PC-9 (cell line): ENCODE measurements at places on chromosomes 11 and 22. TPM values are rescaled to one million over a fixed set of nuclear protein-coding genes. Genes with fewer than 3 reads are reported as not detected.

Gene MMP27
- not detected in 2 replicates for total RNA-seq

- H3K36me3 ChIP-seq = no peaks in the 10 kb centered on the region
- H3K27ac ChIP-seq = no peak overlapping the region
- no peaks in the 10 kb centered on the region for H3K4me1 ChIP-seq
- DNase-seq = no peak
Measured at GRCh38 chr11:116065191-116065895, 561.1 kb upstream of the CADM1 start.

DNA sequence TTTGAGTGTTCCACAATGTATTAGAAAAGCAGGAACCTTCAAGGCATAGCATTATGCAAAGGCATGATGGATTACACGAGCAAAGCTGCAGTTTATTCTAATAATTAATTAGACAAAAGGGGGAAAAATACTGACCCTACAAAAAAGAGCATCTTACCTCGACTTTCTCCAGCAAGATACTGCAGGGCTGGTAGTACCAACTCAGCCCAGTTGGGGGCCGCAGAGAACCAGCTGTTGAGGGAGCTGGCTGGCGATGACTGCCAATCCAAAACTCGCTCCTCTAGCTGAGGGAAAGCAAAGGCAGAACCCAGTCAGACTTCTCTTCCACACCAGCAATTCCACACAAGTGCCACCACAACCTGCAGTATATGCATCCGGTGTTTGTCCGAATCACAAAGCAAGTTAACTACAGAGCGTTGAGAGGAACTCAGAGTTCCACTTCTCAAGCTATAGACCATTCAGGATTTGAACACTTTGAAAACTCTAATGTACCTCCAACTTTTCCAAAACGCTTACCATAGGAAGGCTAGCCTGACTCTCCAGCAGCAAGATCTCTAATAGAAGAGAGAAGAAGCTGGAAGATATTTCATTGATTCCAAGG lies 13.7 kb downstream of the NFRKB start:
- no peak overlapping the region for H3K4me3 ChIP-seq
- H3K36me3 ChIP-seq = peaks cover 64% of the 10 kb centered on the region
- no peaks in the 10 kb centered on the region for H3K27me3 ChIP-seq
- peak; percentile 38 for DNase-seq
- no peak overlapping the region for H3K27ac ChIP-seq

- peak; percentile 19 for DNase-seq
- H3K27ac ChIP-seq = no peak overlapping the region
- no peak overlapping the region for H3K4me3 ChIP-seq
- H3K4me1 ChIP-seq = peaks cover 16% of the 10 kb centered on the region
- H3K27me3 ChIP-seq = no peaks in the 10 kb centered on the region
Measured at GRCh38 chr11:119721129-119722120, 7.6 kb downstream of the NECTIN1 start.
